ENCODE measurements at places on chromosomes 11 and 22.

DNA sequence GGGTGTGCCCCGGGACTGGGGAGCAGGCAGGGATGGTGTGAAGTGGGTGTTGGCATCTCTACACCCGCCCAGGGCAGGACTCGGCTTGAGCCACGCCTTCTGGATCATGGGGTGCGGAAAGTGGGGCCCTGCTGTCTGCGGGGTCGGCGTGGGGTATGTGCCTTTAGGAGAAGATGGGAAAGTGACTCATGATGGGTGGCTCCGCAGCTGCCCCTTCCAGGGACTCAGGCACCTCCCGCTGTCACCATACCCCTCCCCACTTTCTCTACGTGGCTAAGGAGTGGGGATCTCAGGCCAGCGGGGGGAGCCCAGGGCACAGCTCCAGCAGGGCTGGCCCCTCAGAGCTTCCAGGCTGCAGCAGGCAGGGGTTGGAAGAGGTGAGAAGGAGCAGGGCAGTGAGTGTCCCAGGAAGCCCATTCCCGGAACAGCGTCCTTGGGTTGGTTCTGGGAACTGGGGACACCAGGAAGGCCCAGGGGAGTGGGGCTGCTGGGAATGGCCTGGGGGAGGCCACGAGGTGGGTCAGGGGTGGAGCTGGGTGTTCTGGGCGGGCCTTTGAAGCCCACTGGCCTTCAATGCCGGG is 102.9 kb upstream of the FGF3 start:
- no peak for DNase-seq

- DNase-seq = no peak
Observed at GRCh38 chr22:38107692-38108515, 2.6 kb downstream of the BAIAP2L2 start.

GRCh38 chr11:118628861-118629549 is 21.6 kb downstream of the PHLDB1 start:
- no peak for DNase-seq

DNA sequence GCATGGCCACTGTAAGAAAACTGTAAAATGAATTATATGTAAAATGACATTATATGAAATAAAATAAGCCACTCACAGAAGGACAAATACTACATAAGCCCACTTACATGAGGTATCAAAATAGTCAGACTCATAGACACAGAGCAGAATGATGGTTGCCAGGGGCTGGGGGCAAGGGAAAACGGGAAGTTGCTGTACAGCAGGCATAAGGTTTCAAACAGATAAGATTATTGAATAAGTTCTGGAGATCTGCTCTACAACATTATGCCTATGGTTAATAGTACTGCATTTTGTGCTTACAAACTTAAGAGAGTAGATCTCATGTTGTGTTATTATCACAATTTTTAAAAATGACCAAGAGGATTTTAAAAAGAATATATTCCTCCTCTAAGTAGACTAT is 32.7 kb upstream of the HEPHL1 start:
- DNase-seq = no peak

GRCh38 chr11:112538534-112539280 is 278.0 kb upstream of the PLET1 start:
- DNase-seq = no peak

DNA sequence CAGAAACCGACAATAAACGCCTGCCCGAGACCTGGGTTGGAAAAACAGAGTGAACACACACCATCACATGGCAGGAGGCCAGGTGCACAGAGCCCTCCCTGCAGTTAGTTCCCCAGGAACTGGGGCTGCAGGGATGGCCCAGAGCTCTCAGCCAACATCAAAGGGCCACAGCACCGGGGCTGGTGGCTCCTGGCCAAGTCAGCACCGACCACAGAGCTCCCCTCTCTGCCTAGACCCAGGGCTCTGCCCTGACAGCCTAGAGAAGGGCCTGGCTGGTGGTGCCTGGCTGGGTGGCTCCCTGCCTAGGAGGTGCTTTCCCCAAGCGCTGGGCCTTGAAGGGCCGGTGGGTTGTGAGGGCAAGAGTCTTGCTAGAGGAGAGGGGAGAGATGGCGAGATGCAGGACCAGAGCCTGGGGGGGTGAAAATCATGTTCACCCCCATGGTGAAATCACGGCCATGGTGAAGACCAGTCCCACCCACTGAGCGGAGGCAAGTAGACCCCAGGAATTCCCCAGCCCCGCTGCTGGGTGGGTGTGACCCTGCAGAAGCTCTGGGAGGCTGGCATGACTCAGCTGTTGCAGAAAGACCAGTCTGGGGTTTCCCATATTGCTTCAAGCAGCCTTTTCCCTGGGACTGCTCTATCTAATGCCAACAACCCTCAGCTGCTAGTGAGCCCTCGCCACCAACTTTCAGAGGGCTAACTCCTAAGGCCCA is 7.2 kb upstream of the BID start:
- DNase-seq = peak; percentile 53

GRCh38 chr11:133740963-133741362 is 104.3 kb downstream of the SPATA19 start:
- no peak for DNase-seq

DNA sequence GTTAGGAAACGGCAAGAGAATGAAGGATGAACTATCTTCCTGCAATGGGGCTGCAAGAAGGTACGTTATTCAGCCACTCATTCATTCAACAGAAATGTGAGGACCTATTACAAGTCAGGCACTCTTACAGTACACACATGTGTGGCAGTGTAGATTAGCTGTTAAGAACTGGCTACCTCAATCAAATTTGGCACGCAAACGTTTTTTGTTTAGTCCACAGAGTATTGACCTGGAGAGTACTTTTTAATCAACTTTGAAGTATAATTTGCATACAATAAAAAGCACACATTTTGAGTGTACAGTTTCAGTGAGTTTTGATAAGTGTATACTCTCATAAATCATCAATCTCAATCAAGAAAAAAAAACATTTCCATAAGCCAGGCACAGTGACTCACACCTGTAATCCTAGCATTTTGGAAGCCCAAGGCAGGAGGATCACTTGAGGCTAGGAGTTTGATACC is 24.2 kb downstream of the MRTFA start:
- DNase-seq = no peak

- DNase-seq = no peak
Observed at GRCh38 chr11:2444821-2445745, at the start of gene KCNQ1. KCNQ1 (plus strand) TSS chr11:2445008; CDS start chr11:2445099, 91 bp downstream.

DNA sequence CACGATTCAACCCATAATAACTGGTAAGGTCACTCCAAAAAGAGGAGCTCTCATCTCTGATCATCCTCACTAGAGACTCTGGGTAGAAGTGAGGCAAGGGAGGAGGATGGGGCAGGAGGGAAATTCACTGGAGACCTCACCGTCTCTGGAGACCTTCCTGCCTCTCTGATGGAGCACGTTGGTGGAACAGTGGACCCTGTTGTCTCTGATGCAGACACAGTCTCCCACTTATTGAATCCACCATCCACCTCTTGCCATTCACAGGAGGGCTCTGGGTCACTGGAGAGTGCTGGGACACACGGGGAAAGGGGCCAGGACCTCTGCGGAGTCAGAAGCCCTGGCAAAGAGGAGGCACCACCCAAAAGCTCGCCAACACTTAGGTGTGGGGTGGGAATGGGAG is 137.6 kb upstream of the SEZ6L start:
- no peak for DNase-seq

GRCh38 chr11:16604794-16605388 is 133.6 kb upstream of the C11orf58 start:
- DNase-seq = no peak

GRCh38 chr22:22717664-22718063 is 73.2 kb downstream of the GGTLC2 start:
- no peak for DNase-seq

GRCh38 chr11:22559416-22559815 is 66.2 kb downstream of the FANCF start:
- no peak for DNase-seq

GRCh38 chr11:123519055-123519796 is 89.2 kb downstream of the GRAMD1B start:
- no peak for DNase-seq

GRCh38 chr11:113896156-113896879 is 8.3 kb upstream of the HTR3B start:
- DNase-seq = no peak

DNA sequence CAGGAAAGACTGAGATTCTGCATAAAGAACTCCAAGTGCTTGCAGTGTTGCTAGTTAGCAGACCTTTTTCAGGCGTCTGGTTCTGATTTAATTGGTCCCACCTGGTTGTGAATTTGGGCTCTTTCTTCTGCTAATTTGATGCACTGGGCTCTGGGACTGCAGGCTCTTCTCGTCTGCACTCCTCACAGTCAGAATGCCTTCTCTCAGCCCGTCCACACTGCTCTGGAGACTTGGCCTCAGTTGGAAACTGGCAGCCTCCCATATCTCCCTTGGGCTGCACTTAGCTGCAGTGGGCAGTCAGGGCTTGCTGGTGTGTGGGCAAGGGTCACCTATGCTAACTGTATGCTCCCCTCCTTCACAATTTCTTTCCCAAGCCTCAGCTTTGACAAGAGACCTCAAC is 1.5 kb downstream of the TRIM6 start:
- no peak for DNase-seq

DNA sequence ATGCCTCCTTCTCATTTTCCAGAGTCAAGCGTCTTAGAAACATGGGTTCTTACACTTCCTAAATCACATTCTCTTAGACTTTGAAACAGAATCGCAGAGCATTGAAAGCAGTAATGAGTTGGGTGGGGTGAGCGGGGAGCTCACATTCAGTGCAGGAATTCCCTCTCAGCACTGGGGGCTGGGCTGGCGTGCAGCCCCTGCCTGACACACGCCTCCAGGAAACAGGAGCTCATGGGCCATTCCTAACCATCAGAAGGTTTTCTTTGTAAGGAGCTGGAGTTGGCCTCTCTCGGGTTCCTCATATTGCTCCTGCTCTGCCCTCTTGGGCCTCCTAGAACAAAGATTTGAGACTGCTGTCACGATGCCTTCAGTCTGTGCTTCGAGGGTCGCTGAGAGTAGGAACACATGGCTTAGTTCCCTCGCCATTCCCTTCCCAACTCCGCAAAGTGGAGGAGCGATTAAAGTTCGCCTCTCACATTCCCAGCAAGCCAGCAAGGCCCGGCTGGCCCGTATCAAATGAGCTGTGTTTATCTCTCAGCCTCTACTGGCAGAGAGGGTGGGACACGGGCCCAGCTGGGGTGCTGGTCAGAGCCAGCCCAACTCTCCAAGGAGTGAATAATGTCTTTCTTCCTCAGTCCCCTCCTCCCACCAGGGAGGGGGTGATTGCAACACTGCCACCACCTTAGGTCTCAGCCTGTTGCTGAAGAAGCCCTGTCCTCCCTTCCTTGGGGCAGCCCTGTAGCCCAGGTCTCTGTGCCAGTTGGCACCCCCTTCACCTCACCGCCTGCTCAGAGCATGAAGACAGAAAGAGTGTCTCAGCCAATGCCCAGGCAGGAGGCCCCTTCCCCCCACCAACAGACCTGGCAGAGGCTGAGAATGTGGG is 10.4 kb downstream of the CHRDL2 start:
- DNase-seq = no peak

GRCh38 chr11:65883058-65883761 is 3.6 kb downstream of the CTSW start:
- DNase-seq = no peak

- no peak for DNase-seq
Observed at GRCh38 chr22:27170491-27170890, 513.1 kb downstream of the MIAT start.

- DNase-seq = no peak
Observed at GRCh38 chr11:83864412-83865057, 578.4 kb upstream of the CCDC90B start.

- no peak for DNase-seq
Observed at GRCh38 chr11:44711787-44712608, 14.8 kb upstream of the TSPAN18 start.

GRCh38 chr11:70883973-70884623 is 368.3 kb downstream of the SHANK2 start:
- DNase-seq = no peak

DNA sequence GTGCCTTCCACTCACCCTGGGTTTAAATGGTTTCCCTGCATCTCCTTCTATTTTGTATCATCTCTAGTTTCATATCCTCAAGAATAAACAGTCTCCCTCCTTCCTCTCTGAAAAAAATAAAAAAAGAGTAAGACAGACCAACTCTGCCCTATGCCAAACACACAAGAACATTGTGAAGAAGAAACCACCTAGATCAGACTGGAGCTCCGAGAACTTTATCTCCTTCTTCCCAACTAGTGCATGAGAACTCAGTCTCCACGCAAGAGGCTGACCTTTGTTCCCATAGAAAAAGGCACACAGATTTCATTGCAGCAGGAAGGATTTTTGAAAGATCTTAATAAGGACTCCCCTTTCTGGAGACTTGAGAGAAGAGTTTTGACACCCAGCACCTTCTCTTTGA is 8.7 kb upstream of the PEX26 start:
- no peak for DNase-seq

DNA sequence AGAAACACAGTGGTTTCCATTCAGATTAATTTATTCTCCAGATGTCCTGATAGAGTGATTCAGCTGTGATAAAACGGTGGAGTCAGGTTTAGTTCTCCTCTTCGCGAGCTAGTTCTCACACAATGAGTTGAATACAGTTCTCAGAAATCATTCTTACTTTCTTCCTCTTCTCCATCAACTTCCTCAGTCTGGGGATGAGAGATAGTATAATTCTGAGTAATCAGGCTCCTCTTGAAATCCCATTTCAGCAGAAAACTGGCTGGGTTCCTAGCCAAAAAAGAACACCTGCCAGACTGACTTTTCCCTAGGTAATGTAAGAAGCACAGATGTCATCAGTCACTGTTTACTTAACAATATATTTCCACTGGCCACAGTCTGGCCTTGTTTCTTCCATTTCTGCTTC is 76.7 kb downstream of the SVIP start:
- DNase-seq = no peak

DNA sequence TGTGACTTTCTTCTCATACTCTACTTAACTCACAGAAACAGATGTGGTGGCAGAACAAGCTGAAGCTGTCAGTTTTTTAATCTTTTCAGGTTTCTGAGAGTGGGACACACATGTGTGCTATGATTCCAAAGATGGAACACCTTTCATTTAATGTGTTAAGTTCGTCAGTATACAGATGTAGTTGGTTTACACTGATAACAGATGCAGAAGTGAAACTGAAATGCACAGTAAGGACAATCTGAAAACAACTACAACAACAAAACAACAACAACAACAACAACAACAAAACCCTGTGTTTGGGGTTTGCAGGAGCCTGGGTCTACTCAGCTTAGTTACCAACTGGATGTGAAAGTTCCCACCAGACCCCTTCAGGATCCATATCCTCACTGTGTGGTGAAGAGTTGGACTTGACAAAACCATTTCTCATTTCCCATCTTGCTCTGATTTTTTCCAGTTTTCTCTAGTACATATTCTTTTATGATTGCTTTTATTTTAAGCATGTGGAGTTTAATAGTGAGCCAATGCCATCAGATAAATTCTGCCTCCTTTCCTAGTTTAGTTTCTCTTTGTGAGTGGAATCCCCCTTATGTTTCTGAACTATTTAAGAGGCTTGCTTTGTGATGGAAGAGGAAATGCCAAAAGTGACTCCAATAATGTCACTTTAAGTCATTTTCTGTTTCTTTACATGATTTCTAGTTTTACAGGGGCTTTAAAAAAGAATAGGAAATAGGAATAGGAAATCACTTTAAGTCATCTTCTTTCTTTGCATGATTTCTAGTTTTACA is 47.8 kb downstream of the ARHGAP42 start:
- no peak for DNase-seq

- DNase-seq = no peak
Observed at GRCh38 chr11:13772223-13773046, 104.0 kb downstream of the FAR1 start.
